Cerebellar cortex (tissue), 1 donor: ENCODE measurements at places on chromosomes 5 and 9.

DNA sequence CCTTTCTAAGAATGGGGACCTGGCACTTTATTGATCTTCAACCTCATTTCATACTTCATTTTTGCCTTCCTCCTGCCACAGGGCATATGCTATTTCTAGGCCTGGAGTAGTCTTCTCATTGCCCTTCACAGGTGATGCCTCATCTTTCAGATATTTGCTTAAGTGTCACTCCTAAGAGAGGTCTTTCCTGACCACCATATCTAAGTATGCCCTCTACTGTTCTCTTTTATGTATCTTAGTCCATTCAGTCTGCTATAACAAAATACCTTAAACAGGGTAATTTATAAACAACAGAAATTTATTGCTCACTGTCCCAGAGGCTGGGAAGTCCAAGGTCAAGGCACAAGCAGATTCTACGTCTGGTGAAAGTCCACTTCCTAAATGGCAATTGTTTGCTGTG lies 99.1 kb downstream of the ADAMTS6 start:
- DNase-seq = no peak

- DNase-seq = no peak
Observed at GRCh38 chr5:36277521-36278176, 24.1 kb downstream of the RANBP3L start.

- no peak for DNase-seq
Observed at GRCh38 chr9:10254338-10254737, 358.5 kb downstream of the PTPRD start.

- no peak for DNase-seq
Observed at GRCh38 chr5:143552680-143553079, 149.2 kb upstream of the NR3C1 start.

DNA sequence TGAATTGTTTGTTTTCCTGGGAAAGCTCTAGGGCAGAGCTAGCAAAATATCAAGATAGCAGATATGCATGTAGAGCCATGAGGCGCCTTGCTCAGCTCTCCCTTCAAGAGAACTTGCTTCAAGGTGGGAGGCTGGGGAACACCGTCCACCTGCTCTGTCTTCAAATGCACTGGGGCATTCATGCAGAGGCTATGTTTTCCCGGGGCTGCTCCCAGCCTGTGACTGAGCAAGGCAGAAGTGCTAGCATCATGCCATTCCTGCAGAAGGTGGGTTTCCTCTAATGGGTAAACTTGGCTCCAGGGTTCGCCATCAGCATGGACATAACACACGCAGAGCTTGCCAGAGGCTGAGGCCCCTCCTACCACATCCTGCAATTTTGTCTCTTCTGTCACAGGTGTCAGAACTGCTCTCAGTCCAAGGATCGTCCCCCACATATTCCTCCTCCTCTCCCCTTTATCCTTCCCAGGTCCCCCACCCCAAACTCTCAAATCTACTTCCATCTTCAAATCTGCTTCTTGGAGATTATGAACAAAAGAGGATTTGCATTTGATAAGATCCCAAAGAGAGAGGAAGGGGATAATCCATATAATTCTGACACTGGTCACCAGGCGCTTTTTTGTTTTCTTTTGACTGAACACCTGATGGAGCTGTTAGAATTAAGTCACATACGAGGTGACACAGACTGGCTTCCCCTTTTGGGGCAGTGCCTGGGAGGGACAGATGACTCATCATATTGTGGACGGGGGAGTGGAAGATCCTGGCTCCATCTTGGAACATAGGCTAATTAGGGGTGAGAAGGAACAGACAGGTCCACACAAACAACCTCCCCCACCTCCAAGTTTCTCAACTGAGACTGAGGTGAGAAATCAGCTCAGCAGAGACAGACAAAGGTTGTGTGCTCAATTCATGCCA lies 85.0 kb upstream of the TAF11L2 start:
- no peak for DNase-seq

DNA sequence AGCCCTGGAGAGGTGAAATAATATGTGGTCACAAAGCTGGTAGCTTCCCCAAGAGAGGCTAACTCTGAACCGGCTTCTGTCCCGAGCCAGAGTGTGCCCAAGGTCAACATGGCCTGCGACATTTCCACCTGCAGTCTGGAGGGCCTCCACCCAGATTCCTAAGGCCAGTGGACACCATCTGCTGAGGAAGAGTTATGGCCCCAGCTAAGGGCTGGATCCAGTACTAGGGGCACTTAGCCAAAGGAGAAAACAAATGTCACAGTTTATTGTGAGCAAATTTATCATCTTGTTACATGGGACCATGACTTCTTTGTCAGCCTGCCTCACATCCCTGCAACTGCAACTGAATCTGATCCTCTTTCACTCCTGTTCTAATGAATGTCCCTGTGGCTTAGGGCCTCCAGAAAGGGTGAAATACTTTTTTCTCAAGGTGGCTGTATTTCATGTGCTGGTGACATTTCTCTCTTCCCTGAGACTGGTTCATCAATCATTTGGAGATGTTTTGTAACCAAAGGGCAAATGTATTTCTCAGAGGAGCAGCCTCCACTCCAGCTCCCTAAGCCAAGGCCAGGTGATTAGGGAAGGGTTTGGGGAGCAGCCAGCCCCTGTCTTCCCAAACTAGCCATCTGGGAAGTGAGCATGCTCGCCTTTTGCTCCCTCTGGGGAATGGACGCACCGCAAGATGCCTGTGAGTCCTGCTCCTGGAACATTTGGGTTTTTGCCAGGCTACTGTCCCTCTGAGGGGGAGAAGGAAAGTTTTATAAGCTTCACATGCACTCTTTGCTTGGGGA lies 148.3 kb downstream of the CMYA5 start:
- peak; percentile 10 for DNase-seq
